ENCODE measurements at places on chromosomes 3 and 15.

GRCh38 chr3:109887293-109887692, 549.9 kb upstream of the DPPA4 start:
- no peak for DNase-seq

DNA sequence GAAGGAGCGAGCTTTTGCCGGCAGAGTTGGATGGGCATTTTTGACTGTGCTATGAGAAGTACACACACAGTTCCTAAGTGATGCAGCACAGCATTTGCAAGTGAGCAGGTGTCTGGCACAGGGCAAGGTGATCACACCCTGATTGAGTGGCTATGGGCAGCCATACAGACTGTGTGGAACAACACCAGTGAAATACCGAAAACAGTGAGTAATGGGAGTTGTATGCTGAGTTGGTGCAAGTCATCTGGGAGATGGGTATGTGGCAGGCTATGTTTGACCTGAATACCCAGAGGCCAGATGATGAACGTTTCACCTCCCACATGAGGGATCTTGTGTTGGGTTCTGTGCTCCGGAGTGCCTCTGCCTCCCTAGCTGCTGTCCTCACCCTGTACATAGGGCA, 53.5 kb upstream of the TIPARP start:
- DNase-seq = no peak

DNA sequence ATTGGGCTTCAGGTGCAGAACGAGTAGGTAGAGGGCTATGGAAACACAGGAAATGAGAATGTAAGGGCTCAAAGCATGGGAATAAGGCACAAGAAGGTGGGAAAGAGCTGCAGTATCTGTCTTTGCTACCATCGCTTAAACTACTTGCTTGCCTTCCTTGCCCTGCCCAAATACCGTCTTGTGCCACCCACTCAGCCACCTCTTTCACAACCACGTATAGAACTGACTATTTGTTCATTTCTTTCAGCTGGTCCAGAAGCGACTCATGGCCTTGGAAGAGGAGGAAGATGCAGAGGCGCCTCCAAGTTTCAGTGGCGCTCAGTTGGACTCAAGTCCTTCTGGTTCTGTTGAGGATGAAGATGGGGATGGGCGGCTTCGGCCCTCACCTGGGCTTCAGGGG, 11.8 kb downstream of the LPCAT4 start:
- DNase-seq = no peak

DNA sequence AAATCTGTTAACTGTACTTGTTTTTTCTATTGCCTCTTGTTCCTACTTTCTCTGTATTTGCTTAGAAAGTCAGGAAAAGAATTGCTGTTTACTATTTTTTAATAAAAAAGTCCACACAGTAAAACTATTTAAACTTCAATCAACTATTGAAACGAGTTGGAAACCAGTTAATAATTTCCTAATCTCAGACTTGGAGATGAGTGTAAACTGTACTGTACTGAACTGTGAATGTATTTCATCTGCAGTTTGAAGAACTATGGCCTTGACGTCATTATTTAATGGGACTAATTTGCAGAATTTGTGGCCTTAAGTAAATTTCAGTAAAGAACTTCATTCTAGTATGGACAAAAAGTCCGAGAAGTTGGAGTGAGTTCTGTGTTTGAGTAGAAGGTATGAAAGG, 89.1 kb downstream of the LRRC28 start:
- no peak for DNase-seq

DNA sequence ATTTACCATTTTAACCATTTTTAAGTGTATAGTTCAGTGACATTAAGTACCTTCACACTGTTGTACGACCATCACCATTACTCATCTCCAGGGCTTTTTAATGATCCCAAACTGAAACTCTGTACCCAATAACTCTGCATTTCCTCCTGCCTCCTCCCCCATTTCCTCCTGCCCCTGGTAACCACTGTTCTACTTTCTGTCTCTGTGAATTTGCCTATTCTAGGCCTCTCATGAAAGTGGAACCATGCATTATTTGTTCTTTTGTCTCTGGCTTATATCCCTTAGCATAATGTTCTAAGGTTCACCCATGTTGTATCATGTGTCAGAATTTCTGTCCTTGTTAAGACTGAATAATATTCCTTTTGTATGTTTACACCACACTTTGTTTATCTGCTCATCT, 154.2 kb downstream of the MECOM start:
- no peak for DNase-seq

GRCh38 chr3:33167716-33168336, 50.8 kb downstream of the SUSD5 start:
- DNase-seq = no peak

GRCh38 chr15:47299846-47300434, 417.4 kb upstream of the SEMA6D start:
- no peak for DNase-seq

GRCh38 chr3:110414855-110415254, 656.8 kb upstream of the NECTIN3 start:
- no peak for DNase-seq

DNA sequence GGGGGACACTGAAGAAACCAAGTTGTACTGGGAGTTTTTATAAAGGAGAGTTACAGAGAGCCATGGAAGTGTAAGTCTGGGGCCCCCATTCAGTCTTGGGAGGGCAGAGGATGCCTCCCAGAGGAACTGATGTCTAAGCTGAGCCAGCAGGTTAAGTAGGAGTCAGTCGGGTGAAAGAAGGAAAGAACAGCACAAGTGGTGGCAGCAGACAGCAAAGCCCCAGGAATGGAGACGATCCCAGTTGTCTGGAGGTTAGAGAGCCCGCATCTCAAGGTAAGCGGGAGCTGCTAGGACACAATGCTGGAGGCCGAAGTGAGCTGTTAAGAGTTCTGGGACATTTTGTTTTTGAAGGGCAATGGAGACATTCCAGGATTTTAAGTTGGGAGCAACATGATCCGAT, 88.8 kb downstream of the TAMM41 start:
- no peak for DNase-seq

DNA sequence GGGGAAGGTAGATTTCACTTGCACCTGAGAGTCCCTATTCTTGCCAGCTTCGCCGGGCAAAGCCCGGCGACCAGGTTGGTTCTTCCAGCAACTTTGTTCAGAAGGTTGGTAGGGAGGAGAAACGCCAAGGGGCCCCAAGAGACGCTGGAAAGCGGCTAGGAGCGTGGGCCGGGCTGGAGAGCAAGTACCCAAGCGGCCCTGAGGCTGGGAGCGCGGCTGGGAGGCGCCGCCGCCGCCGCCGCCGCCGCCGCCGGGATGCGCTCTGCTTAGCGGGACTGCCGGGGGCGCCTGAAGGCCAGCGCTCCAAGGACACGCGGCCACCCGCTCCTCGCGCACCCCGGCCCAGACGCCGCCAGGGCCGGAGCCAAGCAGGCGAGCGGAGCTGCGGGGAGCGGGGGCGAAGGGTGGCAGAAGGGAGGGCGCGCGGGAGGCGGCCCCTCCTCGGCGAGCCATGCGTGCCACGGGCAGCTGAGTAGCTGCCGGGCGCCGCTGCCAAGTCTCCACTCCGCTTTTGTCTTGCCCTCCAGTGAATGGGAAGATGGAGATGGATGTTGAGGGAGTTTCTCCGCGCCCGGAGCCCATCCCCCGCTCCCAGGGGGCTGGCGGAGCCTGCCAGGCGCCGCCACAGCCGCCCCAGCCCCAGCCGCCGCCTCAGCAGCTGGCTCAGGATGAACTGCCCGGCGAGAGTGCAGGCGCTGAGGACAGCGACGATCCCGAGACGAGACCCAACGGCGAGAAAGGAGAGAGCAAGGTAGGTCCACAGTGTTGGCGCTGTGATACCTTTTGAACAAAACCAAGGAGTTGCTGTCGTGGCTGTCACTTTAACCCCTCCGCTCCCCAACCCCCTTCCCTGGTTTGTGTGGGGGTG, 227.4 kb upstream of the AZI2 start:
- no peak for DNase-seq

DNA sequence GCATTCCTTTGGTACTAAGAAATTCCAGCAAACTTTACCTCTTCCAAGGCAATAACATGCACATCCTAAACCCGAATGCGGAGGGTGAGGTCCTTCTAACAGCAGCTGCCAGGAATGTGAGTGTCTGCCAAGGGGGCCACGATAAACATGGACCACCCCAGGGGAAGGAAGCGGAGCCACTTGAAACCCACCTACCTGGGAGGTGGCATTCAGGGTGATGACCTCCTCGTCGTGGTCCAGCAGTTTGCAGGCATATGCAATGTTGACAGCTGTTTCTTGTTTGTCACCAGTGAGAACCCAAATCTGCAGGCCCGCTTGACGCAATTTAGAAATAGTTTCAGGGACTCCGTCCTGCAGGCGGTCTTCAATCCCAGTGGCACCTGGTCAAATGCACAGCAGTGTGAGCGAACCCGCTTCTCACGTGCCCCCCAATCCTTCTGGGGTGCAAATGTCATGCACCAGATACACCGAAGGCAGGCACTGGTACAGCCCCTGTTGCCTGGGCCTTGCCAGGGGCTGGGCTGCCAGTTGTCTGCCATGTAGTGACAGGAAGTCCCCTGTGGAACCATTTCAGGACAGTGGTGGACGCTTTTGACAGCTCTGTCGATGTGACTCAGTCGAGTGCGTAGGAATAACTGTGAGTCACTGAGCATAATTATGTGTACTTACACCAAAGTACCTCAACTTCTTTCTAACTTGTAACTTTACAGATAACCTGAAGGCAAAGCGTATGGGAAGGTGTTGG, 161.2 kb downstream of the ATP10A start:
- no peak for DNase-seq

- no peak for DNase-seq
Observed at GRCh38 chr3:7947930-7948329, 553.7 kb upstream of the LMCD1 start.

- no peak for DNase-seq
Observed at GRCh38 chr3:122101646-122102045, 46.5 kb downstream of the CD86 start.

GRCh38 chr3:196177967-196178366, 33.2 kb downstream of the ZDHHC19 start:
- DNase-seq = no peak

GRCh38 chr15:73305331-73306211, 63.2 kb downstream of the HCN4 start:
- no peak for DNase-seq

DNA sequence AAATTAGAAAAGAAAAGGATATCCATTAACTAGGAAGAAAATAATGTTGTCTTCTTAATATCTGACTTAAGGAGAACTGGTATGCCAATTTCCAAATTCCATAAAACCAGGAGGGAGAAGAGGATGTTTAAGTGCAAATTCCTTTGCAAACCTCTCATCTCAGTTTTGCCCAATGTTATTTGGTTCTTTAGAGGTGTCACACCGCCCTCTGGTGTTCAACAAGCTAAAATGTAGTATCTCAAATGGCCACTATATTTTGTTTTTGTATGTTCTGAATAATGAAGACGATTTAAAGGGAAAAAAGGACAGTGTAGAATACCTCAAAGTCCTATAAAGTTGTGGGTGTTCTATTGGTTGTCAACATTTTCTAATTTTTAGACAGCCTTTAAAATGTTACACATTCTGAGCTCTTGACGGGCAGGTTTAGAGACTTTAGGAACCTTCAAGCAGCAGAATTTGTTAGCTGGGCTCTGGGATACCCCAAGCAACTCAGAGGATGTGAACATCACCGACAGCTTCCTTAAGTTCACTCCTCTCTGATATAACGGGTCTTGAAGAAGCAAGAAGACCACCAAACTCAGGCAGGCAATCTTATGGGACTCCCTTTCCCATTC, 458.3 kb downstream of the MFSD1 start:
- no peak for DNase-seq

GRCh38 chr15:41573396-41573795, 14.4 kb downstream of the TYRO3 start:
- DNase-seq = no peak

DNA sequence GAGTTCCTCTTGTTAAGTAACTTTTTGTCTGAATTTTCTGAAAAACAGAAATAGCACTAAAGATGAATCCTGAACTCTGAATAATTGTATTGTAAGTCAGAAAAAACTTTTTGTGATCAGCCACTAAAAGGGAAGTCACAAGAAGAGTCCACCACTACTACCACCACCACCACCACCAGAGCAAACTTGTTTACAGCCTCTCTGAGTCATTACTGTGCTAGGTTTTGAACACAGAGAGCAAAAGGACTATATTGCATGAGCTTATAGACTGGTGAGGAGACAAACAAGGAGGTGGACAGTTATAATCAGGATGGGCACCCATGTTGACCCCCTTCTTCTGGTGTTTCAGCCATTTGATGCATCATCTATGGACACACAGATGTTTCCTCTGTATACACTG, 141.7 kb downstream of the IL5RA start:
- no peak for DNase-seq

- DNase-seq = no peak
Observed at GRCh38 chr3:43400781-43401730, 114.7 kb downstream of the SNRK start.

DNA sequence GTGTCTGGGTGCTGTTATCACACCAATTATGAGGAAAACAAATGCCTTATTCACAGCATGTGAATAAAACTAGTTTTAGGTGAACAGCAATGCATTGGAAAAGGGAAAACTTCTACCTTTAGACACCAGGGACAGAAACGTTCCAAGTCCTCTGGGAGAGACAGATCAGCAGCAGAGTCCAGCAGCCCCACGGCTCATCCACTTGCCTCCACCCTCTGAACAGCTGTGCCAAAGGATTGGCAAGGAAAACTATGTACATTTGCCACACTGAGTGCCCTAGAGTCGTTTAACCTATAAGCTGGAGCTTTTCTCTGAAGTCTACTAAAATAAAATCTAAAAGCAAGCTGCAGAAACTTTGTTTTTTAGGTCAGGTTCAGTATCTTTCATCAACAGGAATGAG, 107.7 kb upstream of the EIF1B start:
- no peak for DNase-seq

GRCh38 chr3:177529071-177529550, 331.8 kb upstream of the TBL1XR1 start:
- DNase-seq = no peak

GRCh38 chr3:177079684-177080083, 117.6 kb downstream of the TBL1XR1 start:
- no peak for DNase-seq

- no peak for DNase-seq
Observed at GRCh38 chr3:125194849-125195601, 17.5 kb downstream of the SLC12A8 start.

- no peak for DNase-seq
Observed at GRCh38 chr15:29438703-29439055, 169.1 kb upstream of the NSMCE3 start.

GRCh38 chr3:52534281-52535183, 875 bp upstream of the NT5DC2 start:
- DNase-seq = no peak

DNA sequence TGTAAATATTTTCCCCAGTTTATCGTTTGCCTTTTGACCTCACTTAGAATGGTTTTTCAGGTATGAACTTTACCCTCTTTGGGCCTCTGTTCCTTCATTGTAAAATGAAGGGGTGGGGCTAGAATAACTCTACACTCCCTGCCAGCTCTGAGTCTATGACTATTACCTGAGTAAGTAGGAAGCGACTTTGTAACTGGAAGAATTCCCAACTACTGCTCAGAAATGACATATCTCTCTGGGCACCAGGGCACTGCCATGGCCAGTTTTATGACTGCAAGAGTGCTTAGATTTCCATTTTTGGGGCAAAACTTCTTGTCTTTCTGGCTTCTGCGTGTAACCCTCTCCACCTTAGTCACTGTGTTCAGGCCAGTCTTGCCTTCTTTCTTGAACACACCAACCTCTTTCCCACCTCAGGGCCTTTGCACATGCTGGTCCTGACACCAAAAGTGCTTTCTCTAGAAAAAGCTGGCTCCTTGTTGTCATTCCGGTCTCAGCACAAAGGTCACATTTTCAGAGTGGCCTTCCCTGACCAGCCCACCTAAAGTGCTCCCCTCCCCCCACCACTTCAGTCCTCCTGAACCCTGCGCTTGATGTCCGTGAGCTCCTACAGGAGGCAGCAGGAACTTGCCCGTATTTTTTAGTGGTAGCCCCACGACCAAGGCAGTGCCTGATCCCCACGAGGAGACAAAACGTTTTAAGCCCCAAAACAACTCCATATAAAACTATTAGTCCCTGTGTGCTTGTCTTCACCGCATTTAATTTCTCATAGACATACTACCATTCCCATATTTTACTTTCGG, 25.6 kb downstream of the CDCP1 start:
- DNase-seq = no peak
